ENCODE measurements at places on chromosomes 13 and 19.

DNA sequence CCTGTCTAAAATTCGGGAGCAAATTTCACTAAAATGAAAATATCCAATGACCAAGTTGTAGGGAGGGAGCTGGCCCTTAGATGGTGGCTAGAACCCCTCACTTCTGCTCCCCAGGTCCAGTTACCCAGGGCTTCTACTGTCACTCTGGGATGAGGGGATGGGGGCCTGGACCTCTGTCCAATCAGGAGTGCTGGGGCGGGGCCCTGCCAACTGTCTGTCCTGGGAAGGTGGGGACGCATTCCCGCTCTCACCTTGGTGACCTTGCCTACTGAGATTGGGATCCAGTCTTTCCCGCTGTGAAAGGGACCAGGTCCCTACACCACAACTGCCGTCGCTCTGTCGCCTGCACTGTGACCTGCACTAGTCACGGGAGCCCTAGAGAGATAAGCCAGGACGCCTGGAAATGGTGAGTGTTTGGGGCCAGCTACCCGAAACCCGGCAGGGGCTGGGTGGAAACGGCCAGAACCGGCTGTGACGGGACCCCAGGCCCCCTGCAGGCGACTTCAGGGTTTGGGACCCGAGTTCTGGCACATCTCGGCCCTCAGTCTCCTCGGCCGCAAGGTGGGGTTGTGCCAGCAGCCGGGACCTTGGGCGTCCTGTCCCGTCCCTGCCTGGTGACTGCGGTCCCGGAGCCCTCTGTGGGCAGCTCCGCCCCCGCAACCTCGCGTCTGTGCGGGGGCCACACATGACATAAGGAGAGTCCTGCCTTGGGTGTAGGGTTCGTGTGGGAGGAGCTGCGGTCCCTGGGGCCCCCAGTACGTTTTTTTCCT lies 22.8 kb downstream of the ZNF20 start:
- DNase-seq, result no peak

- DNase-seq, result no peak
Observed at GRCh38 chr13:65746406-65746921, 1483.7 kb downstream of the PCDH9 start.

- DNase-seq, result no peak
Observed at GRCh38 chr19:11435833-11436313, 438 bp downstream of the PRKCSH start.

DNA sequence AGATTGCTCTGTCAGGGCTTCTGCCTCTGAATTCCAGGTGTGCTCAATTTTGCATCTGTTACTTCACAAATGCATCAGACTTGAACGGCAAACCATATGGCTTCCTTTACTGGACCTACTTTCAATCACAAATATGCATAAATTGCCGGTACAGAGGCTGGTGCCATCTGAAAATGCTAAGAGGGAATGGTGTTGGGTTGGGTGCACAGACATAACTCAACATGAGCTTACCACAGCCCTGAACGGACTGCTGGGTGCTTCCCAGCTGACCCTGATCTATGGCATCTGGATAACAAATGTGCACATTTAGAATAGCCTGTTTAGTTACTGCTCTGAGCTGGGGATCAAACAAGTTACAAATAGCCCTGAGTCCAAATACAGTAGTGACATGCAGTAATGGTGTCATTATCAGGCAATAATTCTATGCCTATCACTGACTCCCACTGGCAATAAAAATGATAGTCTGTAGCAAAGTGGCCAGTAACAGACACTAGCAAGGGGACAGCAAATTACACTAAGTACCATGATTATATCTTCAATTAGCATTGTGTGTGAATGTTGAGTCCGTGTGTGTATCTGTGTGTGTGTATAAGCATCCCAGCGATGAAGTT lies 927.3 kb downstream of the DIAPH3 start:
- no peak for DNase-seq

GRCh38 chr19:9940778-9941177 lies 4.5 kb upstream of the OLFM2 start:
- no peak for DNase-seq

GRCh38 chr19:6674868-6675305 lies 4.9 kb upstream of the TNFSF14 start:
- peak; percentile 94 for DNase-seq

DNA sequence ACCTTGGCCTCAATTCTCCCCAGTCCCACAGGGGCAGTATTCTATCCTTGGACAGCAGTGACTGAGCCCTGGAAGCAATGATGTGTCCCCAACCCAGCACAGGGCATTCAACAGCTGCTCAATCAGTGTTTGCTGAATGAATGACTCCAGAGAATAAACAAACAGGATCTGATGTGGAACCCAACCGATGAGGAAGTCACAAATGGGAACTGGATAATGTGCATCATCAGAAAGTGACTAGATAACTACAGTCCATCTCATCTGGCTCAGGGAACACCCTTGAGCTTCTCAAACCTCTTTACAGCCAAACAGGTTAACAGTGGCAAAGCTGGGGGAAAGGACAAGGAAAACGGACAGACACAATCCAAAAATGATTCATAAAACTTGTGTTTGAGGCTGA lies 8.2 kb downstream of the SLC25A30 start:
- DNase-seq, result no peak

- no peak for DNase-seq
Observed at GRCh38 chr13:47281991-47282390, 385.1 kb upstream of the HTR2A start.

DNA sequence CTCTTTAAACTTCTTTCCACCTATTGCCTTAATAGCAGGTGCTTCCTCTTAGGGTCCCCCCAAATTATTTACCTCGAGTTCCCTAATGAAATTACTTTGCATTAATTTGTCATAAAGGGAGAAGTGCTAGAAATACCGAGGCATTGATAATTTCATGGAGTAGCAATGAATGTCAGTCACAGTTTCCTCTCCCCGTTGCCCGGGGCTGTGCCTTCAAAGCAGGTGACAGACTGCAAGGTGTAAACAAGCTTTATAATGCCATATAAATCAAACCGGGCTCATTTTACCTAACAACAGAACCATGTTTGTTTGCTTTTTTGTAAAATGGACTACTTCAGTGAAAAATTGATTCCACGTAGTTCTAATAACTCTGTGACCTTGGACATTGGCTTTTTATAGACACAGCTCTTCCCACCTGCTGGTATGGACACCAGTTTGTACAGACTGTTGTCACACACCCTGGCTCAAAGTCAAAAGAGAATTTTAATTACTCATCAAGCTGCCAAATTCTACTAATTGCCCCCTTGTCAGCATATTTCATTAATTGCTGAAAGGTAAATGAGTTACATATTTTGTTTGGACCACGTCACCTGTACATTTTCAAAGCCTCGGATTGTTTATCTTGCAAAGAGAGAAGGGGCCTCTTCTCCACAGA lies 171.1 kb downstream of the STK24 start:
- no peak for DNase-seq
